NCI-H1417 treated with DMSO at 0.1 percent for 48 hours (cell line): ENCODE measurements at places on chromosomes 16 and 17.
A peak's percentile ranks its signal among the peaks of the same experiment; 100 is the strongest.

GRCh38 chr16:81293909-81294802, 20.6 kb upstream of the GAN start:
- no peak for DNase-seq

GRCh38 chr16:66568355-66568754, 2.1 kb downstream of the CMTM1 start:
- DNase-seq, result no peak

GRCh38 chr17:44935116-44935515, 12.5 kb downstream of the KIF18B start:
- DNase-seq, result no peak

- DNase-seq, result no peak
These were observed 40.1 kb downstream of the HIC1 start for GRCh38 chr17:2094891-2095535.

GRCh38 chr16:81127051-81127450, 30.9 kb upstream of the GCSH start:
- DNase-seq, result no peak

- DNase-seq, result no peak
These were observed 33.8 kb upstream of the NF1 start for GRCh38 chr17:31060791-31061550.

- DNase-seq, result no peak
These were observed 160.1 kb upstream of the IRX3 start for GRCh38 chr16:54446639-54447038.

- no peak for DNase-seq
These were observed 42.5 kb upstream of the ABR start for GRCh38 chr17:1222321-1222720.

- DNase-seq, result no peak
These were observed 11.7 kb downstream of the ABCC1 start for GRCh38 chr16:15961060-15961511.

- DNase-seq, result no peak
These were observed 49.5 kb downstream of the HLF start for GRCh38 chr17:55314061-55314783.

GRCh38 chr17:29807520-29808361, 122.3 kb downstream of the SSH2 start:
- DNase-seq, result no peak

GRCh38 chr17:28113269-28113668, 70.8 kb downstream of the NLK start:
- no peak for DNase-seq

DNA sequence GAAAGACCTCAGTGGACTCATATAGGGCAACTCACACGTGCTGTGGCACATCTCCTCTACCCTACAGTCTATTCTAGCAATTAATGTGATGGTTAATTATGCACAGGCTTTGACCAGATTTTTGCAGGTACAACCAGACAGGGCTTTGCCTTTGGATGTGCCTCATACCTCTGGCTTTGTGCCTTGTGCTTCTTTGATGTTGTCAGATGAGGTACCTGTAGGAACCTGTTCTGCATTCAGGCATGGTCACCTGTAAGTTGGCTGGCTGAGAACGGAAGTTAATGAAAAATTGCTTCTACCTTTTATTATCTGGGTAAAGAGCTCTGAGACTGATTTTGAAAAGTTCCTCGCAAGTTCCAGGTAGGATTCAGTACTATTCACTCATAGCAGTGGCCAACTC, 462.9 kb upstream of the ZFHX3 start:
- no peak for DNase-seq

DNA sequence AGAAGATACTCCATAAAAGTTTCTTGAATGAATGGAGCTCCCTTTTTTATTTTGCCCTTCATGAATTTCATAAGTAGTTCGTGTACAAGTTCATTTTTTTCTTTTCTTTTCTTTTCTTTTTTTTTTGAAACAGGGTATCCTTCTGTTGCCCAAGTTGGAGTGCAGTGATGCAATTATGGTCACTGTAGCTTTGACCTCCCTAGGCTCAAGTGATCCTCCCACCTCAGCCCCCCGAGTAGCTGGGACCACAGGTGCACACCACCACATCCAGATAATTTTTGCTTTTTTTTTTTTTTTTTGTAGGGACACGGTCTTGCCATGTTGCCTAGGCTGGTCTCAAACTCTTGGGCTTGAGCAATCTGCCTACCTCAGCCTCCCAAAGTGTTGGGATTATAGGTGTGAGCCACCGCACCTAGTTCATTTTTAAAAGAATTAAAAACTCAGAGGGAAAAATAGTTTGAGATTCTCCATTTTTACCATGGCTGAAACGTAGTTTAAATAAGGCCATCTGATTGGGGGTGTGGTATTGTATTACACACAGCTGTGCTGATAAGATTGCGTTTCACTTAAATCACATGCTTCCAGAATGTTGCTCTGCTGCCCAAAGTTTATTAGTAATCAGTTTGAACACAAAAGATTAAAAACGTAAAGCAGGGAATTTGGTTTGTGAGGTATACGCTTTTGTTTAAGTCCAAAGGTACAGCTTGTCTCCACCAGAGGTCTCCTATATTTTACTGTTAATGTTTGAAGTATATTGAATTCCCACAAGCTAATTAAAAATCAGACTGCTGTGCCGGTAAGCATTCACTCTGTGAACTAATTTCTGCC, 154.1 kb downstream of the SOCS1 start:
- no peak for DNase-seq

- no peak for DNase-seq
These were observed 15.9 kb downstream of the MINK1 start for GRCh38 chr17:4849011-4849536.

DNA sequence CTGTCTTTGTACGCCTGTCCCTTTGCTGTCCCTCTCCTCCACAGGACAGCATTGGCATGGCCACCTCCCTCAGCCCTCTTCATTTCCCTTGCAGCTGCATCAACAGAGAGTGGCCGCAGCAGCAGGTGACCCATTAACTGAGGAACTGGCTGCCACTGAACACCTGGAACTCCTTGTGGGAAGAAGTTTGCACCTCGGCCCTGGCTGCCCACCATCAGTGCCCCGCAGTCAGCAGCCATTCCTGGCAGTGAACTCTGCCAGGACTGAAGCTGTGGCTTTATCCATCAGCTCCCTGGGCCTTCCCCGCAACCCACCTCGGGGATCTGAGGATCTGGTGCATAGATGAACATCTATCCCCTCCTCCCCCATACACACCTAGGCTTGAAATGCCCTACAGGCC, 13.1 kb upstream of the RNF135 start:
- DNase-seq, result no peak

DNA sequence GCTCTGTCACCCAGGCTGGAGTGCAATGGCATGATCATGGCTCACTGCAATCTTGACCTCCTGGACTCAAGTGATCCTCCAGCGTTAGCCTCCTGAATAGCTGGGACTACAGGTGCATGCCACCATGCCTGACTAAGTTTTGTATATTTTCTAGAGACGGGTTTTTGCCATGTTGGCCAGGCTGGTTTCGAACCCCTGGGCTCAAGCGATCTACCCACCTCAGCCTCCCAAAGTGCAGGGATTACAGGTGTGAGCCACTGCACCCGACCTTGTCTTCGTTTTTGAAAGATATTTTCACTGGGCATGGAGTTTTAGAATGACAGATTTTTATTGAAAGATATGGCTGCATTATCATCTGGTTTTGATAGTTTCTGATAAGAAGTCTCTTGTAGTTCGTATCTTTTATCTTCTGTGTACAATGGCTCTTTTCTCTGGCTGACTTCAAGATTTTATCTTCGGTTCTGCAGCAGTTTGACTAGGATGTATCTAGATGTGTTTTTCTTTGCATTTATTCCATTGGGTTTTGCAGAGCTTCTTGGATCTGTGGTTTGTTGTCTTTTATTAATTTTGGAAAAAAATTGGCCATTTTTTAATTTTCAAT, 14.6 kb downstream of the ADGRG5 start:
- no peak for DNase-seq

GRCh38 chr17:64385187-64386083, 5.2 kb downstream of the PECAM1 start:
- no peak for DNase-seq

DNA sequence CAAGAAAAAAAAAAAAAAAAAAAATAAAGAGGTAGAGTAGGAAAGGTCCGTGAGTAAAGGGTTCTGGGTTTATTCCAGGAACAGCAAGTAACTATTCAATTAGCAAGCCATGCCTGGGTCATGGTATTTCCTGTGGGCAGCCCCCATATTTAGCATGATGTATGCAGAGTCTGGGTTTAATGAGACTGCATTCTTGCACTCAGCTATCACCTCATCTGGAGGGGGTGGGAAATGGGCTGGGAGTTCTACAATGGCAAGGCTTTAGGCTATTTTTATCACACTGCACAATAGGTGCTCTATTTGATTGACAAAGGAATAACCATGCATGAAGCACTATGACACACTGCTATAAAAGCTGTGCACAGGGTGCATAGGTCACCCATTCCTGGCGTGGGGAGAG, 104.0 kb upstream of the CCL2 start:
- no peak for DNase-seq

GRCh38 chr16:79635488-79635887, 35.0 kb upstream of the MAF start:
- DNase-seq, result no peak

GRCh38 chr17:75407655-75408352, 2.3 kb upstream of the GRB2 start:
- DNase-seq, result no peak

DNA sequence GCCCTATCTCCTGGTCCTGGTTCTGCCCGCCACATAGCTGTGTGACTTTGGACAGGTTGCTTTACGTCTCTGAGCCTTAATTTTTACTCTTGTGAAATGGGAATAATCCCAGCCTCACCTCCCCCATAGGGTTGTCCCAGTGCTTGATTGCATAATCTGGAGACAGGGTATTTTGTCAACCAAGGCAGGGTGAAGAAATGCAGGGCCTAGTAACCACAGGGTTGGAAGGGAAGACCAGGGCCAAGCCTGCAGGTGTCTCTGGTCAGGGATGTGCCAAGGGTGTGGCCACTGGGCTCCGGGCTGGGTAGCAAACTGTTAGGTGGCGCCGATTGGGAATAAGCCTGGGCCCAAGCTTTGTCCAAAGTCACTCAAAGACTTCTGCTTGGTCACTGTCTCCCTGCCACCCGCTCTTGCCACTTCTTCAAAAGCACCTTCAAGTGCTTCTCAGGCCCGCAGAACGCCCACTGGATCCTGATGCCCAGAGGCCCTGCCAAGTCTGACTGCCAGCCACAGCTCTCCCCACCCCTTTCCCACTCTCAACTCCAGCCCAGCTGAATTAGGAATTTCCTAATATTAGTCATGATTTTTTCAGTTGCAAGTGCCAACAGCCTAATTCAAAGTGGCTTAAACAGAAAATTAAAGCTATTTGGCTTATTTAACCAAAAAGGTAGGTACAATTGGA, 20.6 kb upstream of the COL1A1 start:
- DNase-seq, result no peak

GRCh38 chr17:11077673-11078072, 163.3 kb upstream of the SHISA6 start:
- no peak for DNase-seq

GRCh38 chr16:47667956-47668355, 206.8 kb downstream of the PHKB start:
- DNase-seq, result no peak

- DNase-seq, result no peak
These were observed 29.5 kb upstream of the RBFOX1 start for GRCh38 chr16:7303052-7303610.

DNA sequence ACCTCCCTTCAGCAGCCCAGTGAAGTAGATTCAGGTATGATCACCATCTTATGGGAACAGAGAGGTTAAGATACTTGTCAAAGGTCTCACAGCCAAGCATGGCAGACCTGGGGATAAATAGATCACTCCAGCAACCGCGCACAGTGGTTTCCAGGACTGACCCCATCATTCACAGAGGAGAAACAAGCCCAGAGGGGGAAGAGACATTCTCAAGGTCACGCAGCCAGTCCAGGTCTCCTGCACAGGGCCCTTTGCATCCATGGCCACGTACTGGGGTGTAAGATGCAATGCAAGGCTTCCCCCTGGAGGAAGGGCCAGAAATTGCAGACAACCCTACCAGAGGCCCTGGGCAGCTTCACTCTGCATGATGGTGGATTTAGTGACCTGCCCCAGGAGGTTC, 19.9 kb downstream of the TLE7 start:
- no peak for DNase-seq

DNA sequence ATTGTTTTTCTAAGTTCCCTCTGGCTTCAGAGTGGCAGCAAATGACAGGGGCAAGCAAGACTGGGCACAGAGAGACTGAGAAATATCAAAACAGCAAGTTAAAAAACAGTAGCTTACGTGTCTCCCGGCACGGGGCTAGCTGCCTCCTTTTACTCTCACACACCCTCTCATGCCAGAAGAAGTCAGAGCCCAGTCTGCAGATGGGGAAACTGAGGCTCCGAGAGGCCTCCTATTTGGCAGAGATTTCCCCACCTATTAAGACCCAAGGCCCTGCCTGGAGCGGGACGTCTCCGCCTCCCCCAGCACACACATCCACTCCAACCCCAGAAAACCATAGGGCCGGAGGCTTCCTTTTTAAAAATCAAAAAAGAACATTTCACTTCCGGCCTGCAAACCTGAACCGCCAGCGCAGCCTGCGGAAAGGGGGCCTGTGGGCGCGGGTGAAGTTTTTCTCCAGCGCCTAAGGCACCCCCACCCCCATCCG, 832 bp downstream of the CARHSP1 start:
- peak; percentile 16 for DNase-seq

- DNase-seq, result no peak
These were observed 37.8 kb downstream of the YWHAE start for GRCh38 chr17:1362065-1362848.

DNA sequence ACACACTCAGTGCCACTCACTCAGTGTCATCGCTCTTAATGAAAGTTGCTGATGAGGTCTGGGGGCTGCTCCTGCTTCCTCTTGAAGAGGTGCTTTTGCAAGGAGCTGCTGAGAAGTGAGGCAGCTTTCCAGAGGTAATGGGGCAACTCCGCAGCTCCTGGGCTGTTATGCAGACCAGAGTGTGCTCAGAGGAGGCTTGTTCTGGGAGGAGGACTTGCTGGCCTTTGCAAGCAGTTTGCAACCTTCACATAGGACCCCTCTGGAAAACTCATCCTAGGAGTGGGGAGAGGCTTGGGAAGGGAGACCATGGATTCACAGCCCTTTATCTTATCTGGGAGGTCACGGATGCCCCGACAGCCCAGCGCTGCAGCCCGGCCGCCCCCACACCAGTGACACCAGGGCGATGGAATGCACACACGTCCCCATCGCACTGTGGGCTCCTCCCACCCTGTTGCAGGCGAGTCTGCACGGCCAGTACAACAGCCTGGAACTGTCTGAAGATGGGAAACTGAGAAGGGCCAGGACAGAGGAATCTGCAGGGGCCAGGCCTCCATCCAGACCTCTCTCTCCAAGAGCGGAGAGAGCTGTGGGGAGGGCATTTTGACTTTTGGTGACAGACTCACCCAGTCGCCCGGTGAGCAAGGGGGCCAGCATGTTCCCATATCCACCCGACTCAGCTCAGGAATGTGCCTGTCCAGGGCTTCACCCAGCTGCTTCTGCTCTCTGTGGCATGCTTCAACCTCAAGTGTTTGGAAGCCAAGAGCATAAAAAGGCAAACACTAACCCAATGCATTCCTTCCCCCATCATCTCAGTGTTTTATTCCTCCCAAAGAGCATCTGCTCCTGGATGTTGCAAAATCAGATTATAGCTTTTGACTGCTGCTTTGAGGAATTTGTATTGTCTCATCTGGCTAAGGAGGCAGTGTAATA, 78.6 kb upstream of the ZNF469 start:
- no peak for DNase-seq

- no peak for DNase-seq
These were observed 155.2 kb downstream of the SHISA9 start for GRCh38 chr16:13056607-13057006.
